ENCODE measurements at places on chromosomes 5 and 9. TPM values are rescaled to one million over a fixed set of nuclear protein-coding genes. Genes with fewer than 3 reads are reported as not detected.

DNA sequence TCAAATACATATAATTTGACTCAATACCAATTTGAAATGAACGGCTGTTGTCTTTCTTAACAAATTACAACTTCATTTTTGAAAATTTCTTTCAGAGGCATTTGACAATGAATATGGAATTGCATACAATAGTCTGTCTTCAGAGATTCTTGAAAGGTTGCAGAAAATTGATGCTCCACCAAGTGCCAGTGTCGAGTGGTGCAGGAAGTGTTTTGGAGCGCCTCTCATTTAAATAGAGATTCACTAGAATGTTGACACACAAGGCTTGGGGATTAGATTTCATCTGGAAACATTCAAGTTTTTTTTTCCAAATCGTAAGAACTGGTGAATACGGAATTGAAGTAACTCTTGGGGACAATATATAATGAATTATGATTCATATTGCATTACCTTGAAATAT, 8.1 kb downstream of the RPS6 start:
- DNase-seq = peak; percentile 59

GRCh38 chr9:7341571-7341970, 458.0 kb downstream of the DMAC1 start:
- no peak for DNase-seq

GRCh38 chr5:111167551-111167950, 56.6 kb upstream of the CAMK4 start:
- DNase-seq = no peak

NKD2 gene
- not detected for total RNA-seq

C9 gene
- total RNA-seq = not detected

DNA sequence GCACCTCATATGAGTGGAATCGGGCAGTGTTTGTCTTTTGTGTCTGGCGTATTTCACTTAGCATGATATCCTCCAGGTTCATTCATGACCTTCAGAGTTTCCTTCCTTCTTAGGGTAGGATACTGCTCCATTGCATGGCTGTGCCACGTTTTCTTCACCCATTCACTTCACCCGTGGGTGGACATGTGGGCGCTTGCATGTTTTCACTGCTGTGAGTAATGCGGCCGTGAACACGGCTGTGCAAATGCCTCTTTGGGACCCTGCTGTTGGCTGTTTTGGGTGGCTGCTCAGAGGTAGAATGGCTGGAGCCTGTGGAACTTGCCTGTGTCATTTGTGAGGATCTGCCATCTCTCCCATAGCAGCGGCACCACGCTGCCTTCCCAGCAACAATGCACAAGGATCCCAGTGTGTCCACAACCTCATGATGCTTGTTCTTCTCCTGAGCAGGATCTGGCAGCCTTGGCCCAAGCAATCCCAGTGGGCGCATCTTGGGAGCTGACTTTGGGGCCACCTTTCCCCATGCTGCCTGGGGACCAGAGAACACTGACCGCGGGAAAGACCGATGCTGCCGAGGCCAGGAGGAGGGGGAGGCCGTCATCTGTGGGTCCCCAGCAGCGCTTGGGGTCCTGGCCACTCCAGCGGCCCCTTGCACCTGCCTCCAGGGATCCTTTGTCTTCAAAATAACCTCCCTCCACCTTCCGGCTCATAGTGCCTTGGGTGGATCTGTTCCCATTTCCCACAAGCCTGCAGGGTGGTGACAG, 2.3 kb upstream of the SCGB3A1 start:
- no peak for DNase-seq

DNA sequence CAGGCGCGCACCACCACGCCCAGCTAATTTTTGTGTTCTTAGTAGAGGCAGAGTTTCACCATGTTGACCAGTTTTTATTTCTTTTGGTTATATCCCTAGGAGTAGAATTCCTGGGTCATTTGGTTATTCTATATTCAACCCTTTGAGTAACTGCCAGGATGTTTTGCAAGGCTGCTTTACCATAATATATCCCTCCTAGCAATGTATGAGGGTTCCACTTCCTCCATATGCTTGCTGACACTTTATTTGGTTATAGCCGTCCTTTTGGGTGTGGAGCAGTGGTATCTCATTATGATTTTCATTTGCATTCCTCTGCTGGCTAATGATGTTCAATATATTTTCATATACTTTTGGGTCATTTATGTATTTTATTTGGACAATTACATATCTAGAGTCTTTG, 81.2 kb downstream of the RAB24 start:
- DNase-seq = no peak

GRCh38 chr5:139696167-139696893, 48.2 kb downstream of the CXXC5 start:
- no peak for DNase-seq

GRCh38 chr9:128946571-128947276, 679 bp downstream of the DOLK start:
- no peak for DNase-seq

SLC46A2 gene
- not detected for total RNA-seq

IQGAP2 gene
- not detected for total RNA-seq

- no peak for DNase-seq
Measured at GRCh38 chr5:41808294-41808693, 61.9 kb downstream of the OXCT1 start.

GRCh38 chr9:33024126-33024965, 727 bp upstream of the DNAJA1 start:
- DNase-seq = peak; percentile 75

ADAMTS19 gene
- 3.1 TPM for total RNA-seq

DNA sequence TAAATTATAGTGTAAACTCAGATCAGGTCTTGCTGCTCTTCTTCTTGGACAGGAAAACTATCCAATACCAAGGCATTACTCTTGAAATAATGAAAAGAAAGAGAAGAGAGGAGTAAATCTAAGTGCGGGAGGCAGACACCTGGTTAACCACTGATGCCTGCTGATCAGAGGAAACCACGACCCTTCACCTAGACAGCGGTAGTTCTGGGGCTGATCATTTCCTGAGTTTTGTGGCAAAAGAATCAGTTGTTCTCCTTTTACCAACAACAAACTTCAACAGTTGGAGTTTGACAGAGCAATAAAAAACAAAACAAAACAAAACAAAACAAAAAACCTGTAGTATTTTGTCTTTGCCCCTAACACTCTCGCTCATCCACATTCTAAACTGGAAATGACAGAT, 3.0 kb downstream of the RLN1 start:
- no peak for DNase-seq

DNA sequence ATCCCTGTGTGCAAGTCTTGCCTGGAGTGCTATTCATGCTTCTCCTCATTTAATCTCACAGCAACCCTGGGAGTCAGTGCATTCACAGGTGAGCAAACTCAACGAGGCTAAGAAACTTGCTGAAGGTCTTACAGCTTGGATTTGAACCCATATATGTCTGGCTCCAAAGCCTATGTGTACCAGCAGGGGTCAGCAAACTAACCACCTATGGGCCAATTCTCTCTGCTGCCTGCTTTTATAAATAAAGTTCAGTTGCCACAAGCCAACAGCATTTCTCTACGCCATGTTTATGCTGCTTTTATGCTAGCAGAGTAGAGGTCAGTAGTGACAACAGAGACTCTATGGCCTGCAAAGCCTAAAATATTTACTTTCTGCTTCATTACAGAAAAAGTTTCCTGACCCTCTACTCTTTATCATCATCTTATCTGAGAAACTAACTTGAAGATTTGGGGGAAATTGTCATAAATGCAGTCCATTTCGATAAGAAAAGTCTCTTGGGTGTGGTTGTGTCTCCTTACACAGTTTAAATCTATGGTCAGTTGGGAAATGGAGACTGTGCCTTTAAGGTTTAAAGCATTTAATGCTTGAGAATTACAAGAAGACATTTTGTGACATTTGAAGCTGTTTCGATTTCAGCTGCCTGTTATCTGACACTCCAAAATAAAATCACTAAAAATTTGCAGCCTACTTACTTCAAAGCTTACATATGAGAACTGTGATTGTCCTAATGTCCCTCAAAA, 137.7 kb downstream of the PRELID2 start:
- DNase-seq = peak; percentile 80
